ENCODE measurements at places on chromosomes 3 and 15. TPM values are rescaled to one million over a fixed set of nuclear protein-coding genes. Genes with fewer than 3 reads are reported as not detected.

The IQCF5 gene
- total RNA-seq: not detected

The MUSTN1 gene
- total RNA-seq: 6.8 TPM

The RPUSD3 gene
- total RNA-seq: 37.5 TPM

The COL8A1 gene
- total RNA-seq: 303 TPM

The ZPLD1 gene
- not detected for total RNA-seq

The SLC22A14 gene
- total RNA-seq: not detected

The KLHL18 gene
- 16.1 TPM for total RNA-seq

The TMEM207 gene
- total RNA-seq: not detected

The KLF15 gene
- total RNA-seq: 22.3 TPM

The BUB1B gene
- total RNA-seq: 2.2 TPM

The ITGA11 gene
- total RNA-seq: 1.4 TPM

The EFCC1 gene
- 1.2 TPM for total RNA-seq

The SMCO1 gene
- total RNA-seq: not detected

The SNRK gene
- 41.9 TPM for total RNA-seq

The TJP1 gene
- total RNA-seq: 93.1 TPM

The CRYGS gene
- total RNA-seq: 3.1 TPM

The CDAN1 gene
- total RNA-seq: 5.4 TPM

The HCN4 gene
- not detected for total RNA-seq

The TATDN2 gene
- total RNA-seq: 17.9 TPM

The HHLA2 gene
- not detected for total RNA-seq

The GXYLT2 gene
- 51.2 TPM for total RNA-seq

The FRMD5 gene
- total RNA-seq: 0.24 TPM

The TLR9 gene
- 0.19 TPM for total RNA-seq

The ATP13A4 gene
- total RNA-seq: 0.28 TPM

The MLH1 gene
- total RNA-seq: 29.5 TPM

The APOD gene
- total RNA-seq: 340 TPM

The MORC1 gene
- total RNA-seq: not detected

The KCNH8 gene
- not detected for total RNA-seq

The SEMA3B gene
- total RNA-seq: 94.1 TPM

The MFSD1 gene
- total RNA-seq: 173 TPM

The FAM174B gene
- 12.2 TPM for total RNA-seq

The FBXW12 gene
- total RNA-seq: not detected

The CCR9 gene
- 0.24 TPM for total RNA-seq

The NDN gene
- total RNA-seq: 83.0 TPM

The ONECUT1 gene
- 0.38 TPM for total RNA-seq

The MUC4 gene
- not detected for total RNA-seq

The RAB8B gene
- 45.2 TPM for total RNA-seq

The CXCR6 gene
- total RNA-seq: 2.5 TPM

The TEX55 gene
- total RNA-seq: not detected

The IL20RB gene
- 1.2 TPM for total RNA-seq

The AGBL1 gene
- not detected for total RNA-seq

The STRIT1 gene
- total RNA-seq: not detected

The THRB gene
- 23.3 TPM for total RNA-seq

The PCNP gene
- total RNA-seq: 85.3 TPM

The CCR8 gene
- total RNA-seq: not detected

The RASGRF1 gene
- 0.13 TPM for total RNA-seq

The SIN3A gene
- 46.4 TPM for total RNA-seq

The GPR27 gene
- not detected for total RNA-seq

The ZCWPW2 gene
- total RNA-seq: not detected

The BFSP2 gene
- not detected for total RNA-seq

The PLXND1 gene
- 178 TPM for total RNA-seq

The ASB14 gene
- total RNA-seq: not detected

The OR5K3 gene
- not detected for total RNA-seq

The DPPA2 gene
- total RNA-seq: not detected

The FBXL22 gene
- not detected for total RNA-seq

The MBD4 gene
- 26.3 TPM for total RNA-seq

The GOLGA8G gene
- total RNA-seq: not detected

The ZBBX gene
- not detected for total RNA-seq

The CD80 gene
- 0.93 TPM for total RNA-seq

The ISL2 gene
- 0.75 TPM for total RNA-seq

All from omental fat pad (tissue), 4 donors.